Naive thymus-derived CD8-positive, alpha-beta T cell (primary cell): ENCODE measurements at places on chromosomes 2 and 18. TPM values are rescaled to one million over a fixed set of nuclear protein-coding genes. Genes with fewer than 3 reads are reported as not detected.

DNA sequence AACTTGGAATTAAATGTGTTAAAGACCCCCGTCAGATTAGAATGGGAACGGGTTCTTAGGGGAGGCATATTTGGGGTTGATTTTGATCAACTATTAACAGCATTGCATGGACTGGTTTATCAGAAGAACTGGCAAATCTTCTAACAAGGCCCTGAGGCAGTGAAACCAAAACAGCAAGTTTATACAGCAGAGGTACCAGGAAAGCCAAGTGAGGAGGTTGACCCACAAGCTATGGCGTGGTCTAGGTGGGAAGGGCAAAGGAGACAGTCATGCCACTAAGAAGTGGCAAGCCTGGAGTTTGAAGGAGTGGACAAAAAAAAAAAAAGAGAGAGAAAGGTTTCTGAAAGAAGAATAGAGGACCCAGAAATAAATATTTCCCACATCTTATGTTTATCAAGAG, 187.0 kb downstream of the MREG start:
- no peak for DNase-seq

DNA sequence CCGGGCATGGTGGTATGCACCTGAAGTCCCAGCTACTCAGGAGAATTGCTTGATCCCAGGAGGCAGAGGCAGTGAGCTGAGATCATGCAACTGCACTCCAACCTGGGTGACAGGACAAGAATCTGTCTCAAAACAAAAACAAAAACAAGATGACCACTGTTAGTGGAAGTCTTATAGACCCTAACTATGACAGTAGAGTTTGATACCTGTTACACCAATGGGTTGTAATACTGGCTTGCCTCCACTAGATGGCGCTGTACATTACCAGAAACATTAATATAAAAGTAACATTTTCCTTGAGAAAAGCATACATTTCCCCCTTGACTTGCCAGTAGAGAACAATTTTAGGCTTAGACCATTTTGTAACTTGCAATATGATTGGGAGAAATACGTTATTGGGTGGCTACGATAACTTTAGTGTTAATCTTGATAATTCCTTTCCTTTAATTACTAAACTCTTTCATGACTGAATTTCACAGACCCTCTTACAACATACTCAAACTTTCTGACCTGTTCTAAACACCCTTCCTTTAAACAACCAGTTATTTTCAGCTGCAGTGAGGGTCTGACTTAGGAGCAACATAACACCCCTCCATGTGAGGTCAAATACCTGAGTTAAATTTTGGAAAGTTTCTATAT, 19.5 kb downstream of the SLC25A52 start:
- peak; percentile 7 for DNase-seq

The GPR35 gene
- total RNA-seq = 8.9 TPM

DNA sequence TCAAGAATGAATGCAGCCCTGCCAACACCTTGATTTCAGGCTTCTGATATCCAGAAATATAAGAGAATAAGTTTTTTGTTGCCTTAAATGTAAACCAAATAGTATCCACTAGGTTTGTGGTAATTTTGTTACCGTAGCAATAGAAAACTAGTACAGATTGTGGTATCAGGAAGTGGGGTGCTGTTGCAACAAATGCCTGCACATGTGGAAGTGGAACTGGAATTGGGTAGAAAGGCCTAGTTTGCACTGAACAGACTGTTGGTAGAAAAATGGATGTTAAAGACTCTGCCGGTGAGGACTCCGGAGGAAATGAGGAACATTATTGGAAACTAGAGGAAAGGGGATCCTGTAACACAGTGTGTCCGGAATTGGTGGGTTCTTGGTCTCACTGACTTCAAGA, 145.8 kb upstream of the MGAT5 start:
- DNase-seq = no peak

GRCh38 chr2:70473101-70473722, 80.4 kb downstream of the TGFA start:
- DNase-seq = no peak

DNA sequence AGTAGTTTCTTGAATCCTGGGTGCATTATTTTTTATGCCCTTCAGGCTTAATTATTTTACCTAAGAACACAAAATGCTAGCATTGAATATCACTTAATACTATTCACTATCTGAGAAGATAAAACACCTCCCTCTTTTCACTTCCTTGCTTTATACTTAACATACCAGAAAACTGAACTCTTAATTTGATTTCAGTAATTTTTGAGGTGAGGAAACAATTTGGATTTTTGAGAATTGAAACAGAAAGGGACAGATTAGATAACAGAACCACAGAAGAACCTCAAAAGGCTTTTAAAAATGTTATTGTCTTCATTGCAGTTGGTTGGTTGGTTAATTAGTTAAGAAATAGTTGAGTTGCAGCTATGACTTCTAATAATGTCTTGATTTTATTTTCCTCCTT, 69.5 kb downstream of the GPD2 start:
- DNase-seq = no peak

GRCh38 chr2:223652122-223652521, 50.0 kb upstream of the SCG2 start:
- no peak for DNase-seq

GRCh38 chr2:229235131-229235914, 35.8 kb downstream of the PID1 start:
- DNase-seq = no peak

DNA sequence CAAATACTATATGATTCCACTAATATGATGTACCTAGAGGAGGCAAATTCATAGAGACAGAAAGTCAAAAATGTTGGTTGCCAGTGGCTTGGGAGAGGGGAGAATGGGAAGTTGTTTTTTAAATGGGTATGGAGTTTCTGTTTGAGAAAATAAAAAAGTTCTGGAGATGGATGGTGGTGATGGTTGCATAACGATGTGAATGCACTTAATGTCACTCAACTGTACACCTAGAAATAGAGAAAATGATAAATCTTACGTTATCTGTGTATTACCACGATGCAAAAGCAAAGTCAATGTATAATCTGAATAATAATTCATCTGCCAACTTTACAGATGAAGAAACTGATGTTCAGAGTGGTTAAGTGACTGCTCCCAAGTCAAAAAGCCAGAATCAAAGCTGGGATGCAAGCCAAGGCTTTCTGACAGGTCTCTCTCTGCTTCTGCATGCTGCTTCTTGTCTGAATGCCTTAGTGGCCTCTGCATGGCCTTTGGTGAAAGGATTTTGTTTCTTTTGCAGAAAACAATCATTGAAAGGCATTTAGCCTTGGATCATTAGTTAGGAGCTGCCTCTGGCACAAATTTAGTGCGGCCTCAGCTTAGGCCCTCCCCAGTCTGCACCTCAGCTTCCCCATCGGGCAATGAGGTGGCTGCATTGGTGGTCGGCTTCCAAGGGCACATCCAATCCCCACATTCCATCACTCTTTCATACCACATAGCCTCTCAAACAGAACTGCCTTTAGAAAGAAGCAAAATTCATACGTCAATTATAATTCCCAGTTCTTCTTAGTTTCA, 46.5 kb upstream of the MYCN start:
- no peak for DNase-seq

DNA sequence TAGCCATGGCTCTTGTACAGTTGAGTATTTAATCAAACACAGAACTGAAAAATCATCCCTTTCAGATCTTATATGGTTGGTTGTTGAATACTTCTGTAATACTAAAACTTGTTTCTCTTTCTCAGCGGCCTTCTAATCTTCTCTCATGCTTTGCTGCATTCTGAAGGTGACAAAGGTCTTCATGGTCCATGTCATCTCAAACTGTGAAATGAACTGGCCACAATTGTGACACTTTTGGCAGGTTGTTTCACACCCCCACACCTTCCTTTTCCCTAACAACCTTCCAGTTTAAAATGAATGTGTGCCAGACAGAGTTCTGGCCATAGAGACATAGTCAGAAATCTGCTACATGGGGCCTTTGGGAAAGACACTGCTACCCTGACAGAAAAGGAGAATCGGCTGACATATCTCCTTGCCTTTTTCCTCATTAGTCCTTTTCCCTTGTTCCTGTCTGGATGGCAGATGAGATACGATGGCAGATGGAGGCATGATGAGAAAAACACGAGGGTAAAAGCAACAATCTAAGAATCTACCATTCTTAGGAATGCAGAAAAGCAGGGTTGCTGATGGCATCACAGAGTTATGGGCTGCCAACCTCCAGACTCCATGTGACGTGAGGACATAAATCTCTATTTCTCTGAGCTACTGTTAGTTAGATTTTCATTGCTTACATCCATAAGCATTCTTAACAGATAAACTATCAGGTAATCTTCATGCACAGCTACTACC, 106.5 kb downstream of the PIGN start:
- DNase-seq = no peak

- no peak for DNase-seq
Observed at GRCh38 chr2:32925283-32925815, 21.4 kb upstream of the LTBP1 start.

The OSBPL1A gene
- 2.4 TPM for total RNA-seq

The SH2D6 gene
- 1.3 TPM for total RNA-seq

DNA sequence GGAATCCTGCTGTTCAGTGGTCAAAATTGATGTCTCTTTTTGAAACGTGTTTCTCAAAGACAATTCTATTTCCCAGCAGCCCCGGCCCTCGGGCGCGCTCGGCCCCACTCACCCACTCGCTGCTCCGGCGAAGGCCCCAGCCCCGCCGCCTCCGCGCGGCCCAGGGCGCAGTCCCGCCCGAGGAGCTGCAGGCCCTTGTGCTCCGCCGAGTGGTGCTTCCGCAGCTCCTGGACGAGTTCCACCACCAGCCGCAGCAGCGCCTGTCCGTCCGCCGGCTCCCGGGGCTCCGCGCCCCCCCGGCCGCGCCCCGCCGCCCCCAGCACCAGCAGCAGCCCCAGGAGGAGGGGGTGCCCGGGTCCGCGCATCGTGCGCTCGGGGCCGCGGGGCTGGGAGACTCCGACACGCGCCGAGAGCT, 413 bp downstream of the ALKAL2 start:
- DNase-seq = no peak

GRCh38 chr2:70005752-70006446, 44.5 kb upstream of the ASPRV1 start:
- DNase-seq = no peak

DNA sequence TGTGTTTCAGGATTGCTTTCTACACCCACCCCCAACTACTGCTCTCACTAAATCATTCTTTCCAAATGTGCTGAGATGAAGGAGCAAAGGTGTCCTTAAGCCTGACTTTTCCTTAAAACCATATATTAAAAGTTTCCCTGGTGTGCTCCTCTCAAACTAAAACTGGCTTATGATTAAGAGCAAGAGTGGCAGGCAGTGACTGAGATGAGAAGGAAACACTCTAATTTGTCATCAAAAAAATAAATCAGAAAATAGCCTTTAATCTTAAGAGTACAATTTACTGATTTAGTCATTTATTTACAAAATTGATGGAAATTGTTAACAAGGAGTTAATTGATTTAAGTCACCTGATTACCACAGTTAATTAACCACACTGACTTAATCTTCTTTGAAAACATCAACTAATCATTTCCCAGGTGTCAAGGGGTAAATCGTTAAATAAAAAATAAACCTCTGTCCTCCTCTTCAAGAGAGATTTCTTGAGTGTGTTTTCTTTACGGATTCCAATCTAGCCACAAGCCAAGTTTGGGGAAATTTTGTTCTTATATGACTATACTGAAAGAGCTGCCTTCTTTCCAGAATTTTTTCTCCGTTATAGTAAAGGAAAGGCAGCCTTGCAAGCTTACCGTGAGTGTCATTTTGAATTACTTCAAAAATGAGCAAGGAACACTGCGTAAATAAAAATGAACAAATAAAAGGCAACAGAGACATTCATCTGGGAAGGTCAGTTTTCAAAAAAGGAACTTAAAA, 17.4 kb downstream of the LRP2 start:
- DNase-seq = no peak

GRCh38 chr2:164882276-164882675, 40.7 kb upstream of the COBLL1 start:
- DNase-seq = no peak

The PNO1 gene
- 13.6 TPM for total RNA-seq

GRCh38 chr2:108776475-108776874, 10.1 kb upstream of the CCDC138 start:
- DNase-seq = no peak

GRCh38 chr2:219727771-219728429, 100.5 kb downstream of the SLC4A3 start:
- no peak for DNase-seq

The EGR4 gene
- not detected for total RNA-seq
